ENCODE measurements at places on chromosomes 5 and 9.

GRCh38 chr9:131707733-131708157, 32.1 kb downstream of the RAPGEF1 start:
- DNase-seq: no peak

GRCh38 chr5:179765400-179765799, 28.4 kb upstream of the LTC4S start:
- DNase-seq: no peak

- no peak for DNase-seq
Observed at GRCh38 chr9:91160181-91160580, 201.5 kb downstream of the AUH start.

DNA sequence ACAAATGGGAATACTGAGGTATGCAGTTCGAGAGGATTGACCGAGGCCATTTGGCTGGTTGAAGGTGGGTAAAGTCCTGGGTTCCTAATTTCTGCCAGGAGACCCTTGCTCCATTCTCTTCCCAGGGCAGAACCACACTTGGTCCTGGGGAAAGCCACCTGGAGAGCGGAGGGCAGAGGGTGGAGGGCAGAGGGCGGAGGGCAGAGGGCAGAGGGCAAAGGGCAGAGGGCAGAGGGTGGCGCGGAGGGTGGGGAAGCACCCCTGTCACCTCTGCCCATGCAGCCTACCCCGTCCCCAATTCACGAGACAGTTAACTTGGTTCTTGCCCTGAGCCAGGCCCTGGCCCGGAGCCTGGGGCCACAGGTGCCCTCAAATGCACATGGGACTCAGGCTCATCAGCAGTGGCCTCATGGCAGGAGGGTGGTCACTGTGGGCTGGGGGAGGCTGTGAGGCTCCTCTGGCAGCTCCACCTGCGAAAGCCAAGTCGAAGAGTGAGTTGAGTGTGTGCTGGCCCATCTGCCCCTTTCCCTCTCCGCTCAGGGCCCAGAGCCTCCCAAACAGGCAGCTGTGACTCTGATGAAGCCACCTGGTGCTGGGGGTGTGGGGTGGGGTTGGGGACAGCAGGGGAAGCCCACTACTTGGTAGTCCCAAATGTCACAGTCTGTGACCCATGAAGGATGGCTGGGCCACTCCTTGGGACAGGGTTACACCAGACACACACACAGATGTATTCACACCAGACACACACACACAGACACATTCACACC, 28.0 kb upstream of the FCN1 start:
- no peak for DNase-seq

DNA sequence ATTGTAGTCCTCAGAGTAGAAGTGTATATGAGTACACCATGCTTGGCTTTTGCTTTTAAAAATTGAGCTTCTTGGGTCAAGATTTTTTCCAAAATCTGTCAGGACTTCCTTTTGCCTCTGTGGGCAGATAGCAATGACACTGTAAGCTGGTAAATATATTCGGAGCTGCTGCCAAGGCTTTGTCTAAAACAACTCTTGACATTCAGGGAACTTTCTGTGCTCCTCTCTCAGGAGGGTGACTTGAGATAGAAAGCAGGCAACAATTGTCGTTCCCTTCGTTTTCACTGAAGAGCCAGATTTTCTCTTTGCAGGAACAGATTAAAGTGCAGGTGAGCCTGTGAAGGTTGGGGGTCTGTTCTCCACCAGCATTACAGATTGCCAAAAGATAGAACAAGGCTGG, 230.5 kb downstream of the MAST4 start:
- DNase-seq: no peak

DNA sequence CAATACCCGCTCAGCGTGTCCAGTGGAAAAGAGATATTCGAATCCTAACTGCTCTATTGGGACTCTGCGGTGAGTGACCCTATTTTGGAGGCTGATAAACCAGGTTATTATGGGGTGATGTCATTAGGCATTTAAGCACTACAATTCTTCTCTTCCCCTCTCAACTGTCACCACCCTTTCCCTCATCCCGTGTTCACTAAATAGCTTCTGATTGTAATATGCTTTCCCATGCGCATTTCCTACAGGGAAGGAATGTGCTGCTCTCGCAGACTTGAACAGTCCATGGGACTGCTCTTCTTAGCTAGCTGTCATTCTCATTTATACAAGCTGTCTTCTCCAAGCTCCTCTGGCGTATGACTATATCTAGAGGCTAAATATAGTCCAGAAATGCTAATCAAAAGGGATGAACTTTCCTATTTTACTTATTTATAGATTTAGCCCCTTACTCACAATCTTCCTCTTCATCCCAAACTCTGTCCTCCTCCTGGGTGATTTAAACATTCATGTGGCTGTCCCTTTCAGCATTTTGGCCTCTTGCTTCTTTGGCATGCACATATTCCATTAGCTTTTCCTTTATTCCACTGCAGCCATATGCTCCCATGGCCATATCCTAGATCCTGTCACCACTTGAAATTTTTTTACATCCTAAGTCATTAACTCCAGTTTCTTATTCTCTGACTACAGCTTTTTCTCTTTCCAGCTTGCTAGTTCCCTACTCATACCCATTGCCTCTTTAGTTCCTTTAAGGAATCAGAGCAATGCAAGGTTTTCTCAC, 39.6 kb upstream of the CSNK1G3 start:
- no peak for DNase-seq

DNA sequence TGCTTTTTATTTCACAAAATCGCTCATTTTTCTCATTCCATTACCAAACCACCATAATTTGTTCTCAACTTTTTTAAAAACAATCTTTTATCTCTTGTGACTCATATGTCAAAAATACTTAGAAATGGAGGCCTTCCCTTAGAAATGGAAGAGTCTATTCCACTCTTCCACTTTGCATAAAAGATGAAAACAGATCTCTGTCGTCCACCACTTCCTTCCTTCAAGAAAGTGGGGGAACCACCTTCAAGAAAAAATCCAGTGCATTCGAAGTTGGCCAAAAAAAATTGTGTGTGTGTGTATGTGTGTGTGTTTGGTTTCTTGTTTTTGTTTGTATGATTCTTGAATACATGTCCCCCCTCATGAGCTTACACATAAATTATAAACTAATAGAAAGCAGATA, 628.8 kb upstream of the DMAC1 start:
- no peak for DNase-seq

- no peak for DNase-seq
Observed at GRCh38 chr5:37888476-37888875, 48.6 kb upstream of the GDNF start.

GRCh38 chr9:100555471-100555870, 22.4 kb upstream of the CAVIN4 start:
- no peak for DNase-seq

- no peak for DNase-seq
Observed at GRCh38 chr5:52694648-52695047, 93.1 kb upstream of the ITGA1 start.

GRCh38 chr5:150026682-150027172, 26.2 kb downstream of the HMGXB3 start:
- DNase-seq: no peak

GRCh38 chr5:21615195-21615765, 1237.9 kb downstream of the CDH12 start:
- DNase-seq: no peak

DNA sequence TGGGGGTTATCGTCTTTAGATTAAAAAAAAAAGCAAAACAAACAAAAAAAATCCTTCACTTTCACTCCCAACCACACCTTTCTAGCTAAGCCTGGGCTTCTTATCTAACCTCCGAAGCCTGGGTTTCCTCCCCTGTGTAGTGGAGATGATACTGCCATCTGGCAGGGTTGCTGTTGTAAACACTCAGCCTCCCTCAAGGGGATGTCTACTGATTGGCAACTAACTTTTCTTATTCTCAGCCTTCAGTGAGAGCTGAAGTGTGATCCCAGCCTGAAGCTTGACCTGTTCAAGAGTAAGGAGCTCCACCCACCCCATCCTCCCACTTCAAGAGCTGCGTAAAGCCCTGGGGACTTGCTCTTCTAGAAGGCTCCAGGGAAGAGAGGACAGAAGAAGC, 21.5 kb upstream of the WWC1 start:
- no peak for DNase-seq

Measured in stimulated activated CD8-positive, alpha-beta memory T cell treated with anti-CD3 and anti-CD28 coated beads, Interleukin-4, amount 100 ng/mL, for 4 hours (primary cell).